Lung (tissue), 17 donors: ENCODE measurements at places on chromosomes 5 and 9. TPM values are rescaled to one million over a fixed set of nuclear protein-coding genes. Genes with fewer than 3 reads are reported as not detected.

GRCh38 chr9:2093920-2094597 is 78.9 kb downstream of the SMARCA2 start:
- peak; percentile 31 for DNase-seq

DNA sequence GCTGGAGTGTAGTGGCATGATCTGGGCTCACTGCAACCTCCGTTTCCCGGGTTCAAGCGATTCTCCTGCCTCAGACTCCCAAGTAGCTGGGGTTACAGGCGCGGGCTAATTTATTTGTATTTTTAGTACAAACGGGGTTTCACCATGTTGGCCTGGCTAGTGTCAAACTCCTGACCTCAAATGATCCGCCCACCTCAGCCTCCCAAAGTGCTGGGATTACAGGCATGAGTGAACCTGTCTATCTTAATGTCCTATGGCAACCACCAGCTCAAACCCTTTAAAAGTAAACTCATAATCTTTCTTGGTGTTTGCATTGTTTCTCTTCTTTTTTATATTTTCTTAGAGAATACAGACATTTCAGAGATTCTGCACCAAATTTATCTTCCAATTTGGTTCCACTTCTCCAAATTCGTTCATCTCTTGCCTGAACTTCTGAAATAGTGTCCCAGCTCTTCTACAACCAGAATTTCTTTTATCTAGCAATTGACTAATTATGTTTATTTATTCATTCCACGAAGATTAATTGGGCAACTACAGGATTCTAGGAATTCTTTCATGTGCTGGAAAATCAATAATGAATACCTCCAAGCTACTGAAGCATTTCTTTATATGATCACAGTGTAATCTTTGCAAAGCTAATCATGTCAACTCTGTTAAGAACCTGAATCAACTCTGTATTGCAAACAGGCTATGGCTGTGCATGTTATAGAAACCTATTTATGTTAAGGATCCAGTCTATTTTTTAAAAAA is 60.0 kb upstream of the TYRP1 start:
- no peak for DNase-seq

DNA sequence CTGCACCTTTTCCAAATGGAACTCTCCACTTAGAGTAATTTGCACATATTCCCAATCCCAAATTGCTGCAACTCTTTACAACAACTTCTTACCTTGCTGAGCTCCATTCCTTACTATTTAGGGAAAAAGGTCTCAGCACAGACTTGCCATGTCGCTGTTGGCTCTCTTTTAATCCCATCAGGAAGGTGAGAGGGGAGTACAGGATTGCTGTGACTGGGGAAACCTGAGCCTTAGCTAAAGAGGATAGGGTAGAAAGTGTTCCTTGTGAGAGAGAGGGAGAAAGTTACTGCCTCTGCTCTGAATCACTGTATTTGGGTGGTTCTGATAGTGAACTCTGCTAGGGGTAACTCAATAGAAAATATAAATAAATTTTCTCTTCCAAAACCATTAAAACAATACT is 43.7 kb upstream of the GABRA1 start:
- DNase-seq: no peak

DNA sequence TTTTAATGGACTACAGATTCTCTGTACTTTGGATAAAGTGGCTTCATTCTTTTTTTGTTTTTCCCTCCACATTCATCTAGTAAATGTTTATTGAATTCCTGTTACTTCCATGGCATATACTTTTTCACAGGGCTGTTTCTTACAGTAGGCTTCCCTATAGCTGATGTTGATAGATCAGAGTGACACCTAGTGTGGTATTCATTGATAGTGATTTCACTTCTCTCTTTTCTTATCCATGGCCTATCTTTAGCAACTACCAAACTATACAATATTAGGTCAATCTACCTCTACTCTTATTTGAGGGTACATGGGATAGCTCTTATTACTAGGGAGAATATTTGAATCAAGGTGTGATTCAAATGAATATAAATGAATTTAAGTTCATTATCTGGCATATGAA is 35.8 kb downstream of the FSD1L start:
- no peak for DNase-seq

GRCh38 chr5:119300311-119300670 is 55.5 kb upstream of the TNFAIP8 start:
- DNase-seq: no peak

- no peak for DNase-seq
Observed at GRCh38 chr9:38061326-38061977, 7.6 kb downstream of the SHB start.

- DNase-seq: no peak
Observed at GRCh38 chr9:36007316-36007708, 29.4 kb upstream of the RECK start.

GRK6 gene
- 58.1 TPM for total RNA-seq

SPATA31C1 gene
- total RNA-seq: not detected

NR2F1 gene
- 104 TPM for total RNA-seq

LRRC70 gene
- total RNA-seq: 3.1 TPM
